ENCODE measurements at places on chromosomes 3 and 15.

DNA sequence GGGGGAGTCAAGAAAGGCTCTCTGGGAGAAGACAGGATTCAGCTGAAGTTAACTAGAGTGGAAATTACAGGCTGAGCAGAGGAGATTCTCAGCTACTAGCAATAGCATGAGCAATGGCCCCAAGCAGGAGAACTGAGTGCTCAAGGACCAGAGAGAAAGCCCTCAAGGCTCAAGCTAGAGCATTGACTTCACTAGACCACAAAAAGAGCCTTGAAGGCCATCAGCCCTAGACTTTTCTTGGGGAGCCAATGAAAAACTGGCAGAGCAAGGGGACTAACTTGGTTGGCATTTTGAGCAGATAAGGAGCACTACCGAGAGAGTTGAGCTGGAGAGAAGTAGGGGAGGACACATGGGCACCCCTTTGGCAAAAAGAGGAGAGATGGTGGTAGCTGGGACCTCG is 277.6 kb downstream of the FEZF2 start:
- DNase-seq: no peak

- no peak for DNase-seq
Observed at GRCh38 chr3:188827103-188827502, 344.7 kb upstream of the TPRG1 start.

DNA sequence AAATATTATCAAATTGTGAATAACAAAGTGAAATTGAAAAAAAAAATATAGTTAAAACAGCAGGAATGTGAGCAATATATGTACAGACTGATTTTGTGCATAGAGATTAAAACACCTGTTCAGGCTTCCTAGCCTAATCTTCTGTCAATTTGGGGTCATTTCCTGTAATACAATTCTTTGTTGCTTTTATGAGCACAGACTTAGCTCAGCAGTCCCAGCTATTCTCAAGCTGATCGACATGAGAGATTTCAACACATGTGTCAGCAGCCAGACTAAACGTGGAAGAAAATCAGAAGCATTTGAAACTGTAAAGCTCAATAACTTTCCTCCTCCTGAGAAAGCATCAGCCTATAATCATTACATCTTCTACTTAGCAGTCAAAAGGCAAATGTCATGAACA is 1.6 kb upstream of the FHIT start:
- DNase-seq: no peak

DNA sequence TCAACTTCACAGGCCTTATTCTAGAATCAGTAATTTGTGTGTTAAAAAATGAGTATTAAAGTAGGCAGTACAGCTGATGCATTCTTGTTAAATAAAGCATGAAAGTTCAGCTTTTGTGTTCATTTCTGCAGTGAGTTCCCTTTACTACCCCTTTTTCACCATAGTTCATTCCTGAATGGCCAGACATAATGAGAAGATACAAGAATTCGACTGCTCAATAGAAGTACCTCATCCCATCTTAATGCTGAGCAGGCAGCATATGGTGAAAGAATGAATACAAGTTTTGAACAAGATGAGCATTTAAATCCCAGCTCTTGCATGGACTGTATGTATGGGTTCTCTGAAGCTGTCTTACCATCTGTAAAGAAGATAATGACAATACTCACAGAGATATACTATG is 647.6 kb upstream of the TGFBR2 start:
- DNase-seq: no peak

- DNase-seq: no peak
Observed at GRCh38 chr3:119311081-119311925, 17.1 kb downstream of the ARHGAP31 start.
